ENCODE measurements at places on chromosomes 1 and 21. TPM values are rescaled to one million over a fixed set of nuclear protein-coding genes. Genes with fewer than 3 reads are reported as not detected.

Gene HMGCS2
- total RNA-seq = not detected

Gene NKAIN1
- not detected for total RNA-seq

Gene GREM2
- total RNA-seq = not detected

Gene GIPC2
- not detected for total RNA-seq

Gene PPT1
- 44.2 TPM for total RNA-seq

Gene PTGFR
- total RNA-seq = not detected

Gene RAB7B
- not detected for total RNA-seq

Gene ZNF593OS
- total RNA-seq = not detected

Gene SPRR5
- not detected for total RNA-seq

Gene DCST1
- total RNA-seq = 0.32 TPM

Gene GUCA2B
- not detected for total RNA-seq

DNA sequence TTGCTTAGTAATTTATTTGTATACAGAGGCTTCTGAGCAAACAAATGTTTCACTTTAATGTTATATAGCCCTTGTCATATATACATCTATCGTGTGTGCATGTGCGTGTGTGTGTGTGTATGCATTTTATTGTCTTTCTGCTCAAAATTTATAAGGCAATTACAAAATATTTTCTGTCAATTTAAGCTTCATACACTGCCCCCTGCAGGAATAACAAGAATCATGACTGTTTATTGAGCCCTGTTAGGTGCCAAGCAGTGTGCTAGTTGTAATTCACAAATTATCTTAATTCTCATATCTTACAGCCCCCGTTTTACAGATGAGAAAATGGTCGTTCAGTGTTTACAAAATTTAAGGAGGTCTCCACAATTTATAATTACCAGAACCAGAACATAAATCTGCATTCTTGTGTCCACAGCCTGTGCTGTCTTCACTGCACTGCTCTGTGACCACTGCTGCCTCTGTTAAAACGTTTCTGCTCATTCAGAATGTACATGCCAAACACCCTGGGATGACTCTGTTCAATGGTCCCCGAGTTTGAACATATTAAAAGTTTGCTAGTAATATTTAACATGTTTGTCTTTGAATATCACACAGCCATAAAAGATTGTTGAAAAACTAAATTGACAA lies 181.3 kb downstream of the ATP6V1G3 start:
- no peak for DNase-seq

DNA sequence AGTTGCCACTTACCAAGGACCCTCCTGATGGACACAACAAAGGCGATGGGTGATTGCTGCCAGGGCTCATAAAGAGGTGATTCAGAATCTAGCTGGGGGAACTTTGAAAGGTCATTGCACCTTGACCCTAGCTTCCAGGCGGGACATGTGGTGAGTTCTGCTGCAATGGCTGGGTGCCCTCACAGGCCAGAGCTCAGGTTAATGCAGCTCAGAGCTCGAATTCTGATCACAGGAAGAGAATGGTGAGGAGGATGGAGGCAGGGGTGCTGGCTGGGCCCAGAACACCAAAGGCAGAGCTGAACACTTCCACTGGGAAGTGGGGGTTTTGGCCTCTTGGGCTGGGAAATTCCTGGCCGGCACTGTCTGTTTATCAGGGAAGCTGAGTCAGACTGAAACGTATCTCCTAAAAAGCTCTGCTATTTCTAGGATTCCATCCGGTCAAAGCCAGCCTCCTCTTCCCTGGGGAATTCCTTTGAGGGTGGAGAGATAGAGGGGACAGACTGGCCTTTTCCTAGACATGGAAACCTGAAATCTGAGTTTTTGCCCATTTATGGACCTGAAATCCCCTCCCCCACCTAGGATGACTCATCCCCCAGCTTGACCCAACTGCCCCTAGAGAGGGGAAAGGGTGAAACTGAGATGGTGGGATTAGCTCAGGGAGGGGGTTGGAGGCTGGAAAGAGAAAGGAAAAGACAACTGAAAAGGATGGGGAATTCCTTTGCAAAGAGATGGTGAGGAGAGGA lies 27.2 kb downstream of the NUAK2 start:
- DNase-seq = no peak

- DNase-seq = no peak
Measured at GRCh38 chr1:227791425-227792143, 23.9 kb upstream of the PRSS38 start.

- no peak for DNase-seq
Measured at GRCh38 chr21:40553781-40554180, 293.2 kb downstream of the DSCAM start.

- no peak for DNase-seq
Measured at GRCh38 chr1:246107516-246108277, 399.4 kb downstream of the SMYD3 start.

- no peak for DNase-seq
Measured at GRCh38 chr1:39160703-39161102, 43.8 kb upstream of the MACF1 start.

- no peak for DNase-seq
Measured at GRCh38 chr1:89361681-89362080, 2.2 kb upstream of the GBP6 start.

- no peak for DNase-seq
Measured at GRCh38 chr21:31087639-31088473, 49.6 kb upstream of the KRTAP19-8 start.

DNA sequence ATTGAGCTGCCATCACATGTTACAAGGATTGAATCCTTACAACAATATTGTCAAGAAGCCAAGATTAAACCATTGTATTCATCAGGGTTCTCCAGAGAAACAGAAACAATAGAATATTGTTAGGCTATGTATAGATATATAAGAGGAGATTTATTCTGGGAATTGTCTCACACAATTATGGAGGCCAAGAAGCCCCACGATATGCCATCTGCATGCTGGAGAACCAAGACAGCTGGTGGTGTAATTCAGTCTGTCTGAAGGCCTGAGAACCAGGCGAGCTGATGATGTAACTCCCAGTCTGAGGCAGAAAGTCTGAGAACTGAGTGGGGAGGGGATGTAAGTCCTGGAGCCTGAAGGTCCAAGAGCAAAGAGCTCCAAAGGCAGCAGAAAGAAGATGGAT lies 14.5 kb upstream of the TTF2 start:
- no peak for DNase-seq

GRCh38 chr1:211037095-211037494 lies 96.9 kb downstream of the KCNH1 start:
- DNase-seq = no peak

DNA sequence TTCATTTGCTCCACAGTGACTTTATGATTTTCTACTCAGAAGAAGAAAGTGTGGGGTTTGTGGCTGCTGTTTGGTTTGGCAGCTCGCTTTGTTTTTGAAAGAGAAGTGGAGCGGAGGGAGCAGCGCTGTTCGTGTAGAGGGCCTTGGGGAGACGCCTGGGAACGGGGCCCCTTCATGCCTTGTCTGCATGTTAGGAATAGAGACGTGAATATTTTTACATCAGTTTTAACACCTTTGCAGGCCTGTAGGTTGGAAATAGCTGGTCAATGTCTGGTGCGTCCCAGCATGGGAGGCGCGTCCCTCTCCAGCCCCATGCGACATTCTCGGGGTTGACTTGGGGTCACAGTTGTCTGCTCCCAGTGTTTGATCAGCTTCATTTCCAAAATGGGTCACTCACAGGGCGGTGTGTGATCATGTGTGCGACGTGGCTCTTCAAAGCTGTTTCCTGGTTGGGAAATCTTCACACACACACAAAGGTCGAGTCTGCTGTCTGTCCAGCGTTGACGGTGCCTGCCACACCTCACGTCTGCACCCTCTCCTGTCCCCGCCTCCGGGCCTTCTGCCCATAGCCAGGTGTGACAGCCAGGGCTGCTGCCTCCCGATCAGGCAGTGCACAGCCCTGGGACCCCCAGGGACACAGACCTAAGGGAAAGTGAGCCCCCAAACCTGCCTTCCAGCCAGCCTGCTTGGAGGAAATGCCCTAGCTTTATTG lies 149.2 kb downstream of the PSMG1 start:
- DNase-seq = no peak

GRCh38 chr1:20575541-20576336 lies 13.2 kb upstream of the CDA start:
- no peak for DNase-seq

GRCh38 chr21:34671462-34671861 lies 2.7 kb downstream of the CLIC6 start:
- no peak for DNase-seq

GRCh38 chr1:33852711-33853110 lies 11.2 kb upstream of the HMGB4 start:
- no peak for DNase-seq

GRCh38 chr1:17301767-17302166 lies 6.2 kb upstream of the PADI4 start:
- DNase-seq = no peak

DNA sequence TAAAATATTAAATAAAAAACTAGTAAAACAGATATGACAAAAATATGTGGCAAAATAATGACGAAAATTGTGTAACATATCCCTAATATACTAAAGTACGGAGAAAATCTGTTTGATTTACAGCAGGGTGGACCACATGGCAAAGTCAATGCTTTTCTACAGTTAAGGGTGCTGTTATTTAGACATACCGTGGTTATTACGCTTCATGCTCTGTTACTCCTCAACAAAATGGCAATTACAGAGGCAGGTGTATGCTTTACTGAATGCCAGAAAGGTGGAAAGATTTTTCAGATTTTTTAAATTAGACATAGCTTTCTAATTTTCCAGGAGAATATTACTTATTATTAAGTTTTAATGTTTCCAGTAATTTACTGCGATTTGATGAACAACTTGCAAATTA lies 343.9 kb upstream of the DPYD start:
- DNase-seq = no peak

DNA sequence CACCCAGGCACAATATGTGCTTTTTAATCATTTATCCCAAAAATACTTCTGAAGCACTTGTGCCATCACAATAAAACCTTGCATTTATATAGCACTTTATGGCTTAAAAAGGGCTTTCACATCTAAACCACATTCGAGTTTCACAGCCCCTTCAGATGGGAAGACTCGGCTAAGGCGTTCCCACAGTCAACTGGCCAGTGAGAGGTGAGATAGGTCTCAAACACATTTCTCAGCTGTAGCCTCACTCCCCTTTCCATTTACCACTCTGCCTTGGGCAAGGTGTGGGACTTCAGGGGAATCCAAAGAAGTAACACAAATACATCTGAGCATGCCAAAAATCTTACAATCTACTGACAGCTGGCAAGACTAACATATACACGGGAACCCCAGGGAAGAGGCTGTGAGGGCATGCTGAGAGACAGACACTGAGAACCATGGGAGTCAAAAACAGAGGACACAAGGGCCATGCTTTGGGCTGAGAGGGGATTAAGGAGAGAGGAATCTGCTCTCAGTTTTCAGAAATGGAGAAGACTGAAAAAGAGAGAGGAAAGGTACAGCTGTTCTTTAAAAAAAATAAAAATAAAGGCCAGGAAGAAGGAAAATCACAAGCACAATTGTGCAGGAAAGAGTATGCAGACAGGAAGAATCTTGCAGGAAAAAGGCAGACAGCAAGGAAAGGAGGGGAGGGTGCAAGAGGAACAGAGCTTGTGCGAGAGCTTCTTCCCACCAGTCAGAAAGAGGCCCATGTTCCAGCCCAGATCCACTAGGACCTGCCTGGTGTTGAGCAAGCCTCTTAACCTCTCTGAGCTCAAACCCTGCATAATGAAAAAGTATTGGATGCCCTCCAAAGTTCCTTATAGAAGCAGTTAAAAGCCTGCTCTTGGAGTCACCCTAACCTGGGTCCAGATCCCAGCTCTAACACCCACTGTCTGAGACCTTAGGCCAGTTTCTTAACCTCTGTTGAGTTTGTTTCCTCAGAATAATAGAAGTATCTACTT lies 73.5 kb downstream of the JAK1 start:
- no peak for DNase-seq

DNA sequence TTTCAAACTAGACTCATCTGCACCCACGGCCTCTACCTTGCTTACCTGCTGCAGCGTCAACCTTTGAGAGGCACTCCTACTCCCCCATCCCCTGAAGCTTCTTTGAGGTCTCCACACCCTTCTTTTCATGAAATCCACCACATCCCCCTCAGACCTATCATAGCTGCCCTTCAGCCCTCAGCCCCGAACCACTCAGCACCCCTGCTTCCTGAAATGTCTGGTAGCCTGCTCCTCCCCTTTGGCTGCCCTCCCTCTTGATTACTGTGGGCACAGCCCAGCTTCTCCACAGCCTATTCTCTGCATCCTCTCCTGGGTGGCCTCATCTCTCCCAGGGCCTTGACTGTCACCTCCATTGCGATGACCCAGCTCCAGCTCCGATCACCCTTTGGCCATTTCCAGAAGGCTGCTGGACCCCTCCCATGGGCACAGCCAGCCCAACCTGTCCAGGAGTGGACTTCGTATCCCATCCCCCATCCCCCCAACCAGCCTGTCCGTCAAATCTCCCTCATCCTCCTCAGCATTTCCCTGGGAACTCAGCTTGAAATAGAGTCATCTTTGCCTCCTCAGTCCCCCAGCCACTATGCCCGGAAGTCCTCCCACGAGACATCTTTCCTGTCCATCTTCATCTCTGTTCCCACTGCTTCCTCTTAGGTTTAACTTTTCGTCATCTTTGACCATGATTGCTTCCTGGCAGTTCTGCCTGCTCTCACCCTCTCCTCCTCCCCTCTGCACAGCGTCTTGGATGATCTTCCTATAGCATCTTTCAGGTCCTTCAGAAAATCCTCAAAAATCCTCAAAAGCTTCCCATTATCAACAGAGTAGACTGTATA lies 6.1 kb upstream of the ADORA1 start:
- DNase-seq = no peak

DNA sequence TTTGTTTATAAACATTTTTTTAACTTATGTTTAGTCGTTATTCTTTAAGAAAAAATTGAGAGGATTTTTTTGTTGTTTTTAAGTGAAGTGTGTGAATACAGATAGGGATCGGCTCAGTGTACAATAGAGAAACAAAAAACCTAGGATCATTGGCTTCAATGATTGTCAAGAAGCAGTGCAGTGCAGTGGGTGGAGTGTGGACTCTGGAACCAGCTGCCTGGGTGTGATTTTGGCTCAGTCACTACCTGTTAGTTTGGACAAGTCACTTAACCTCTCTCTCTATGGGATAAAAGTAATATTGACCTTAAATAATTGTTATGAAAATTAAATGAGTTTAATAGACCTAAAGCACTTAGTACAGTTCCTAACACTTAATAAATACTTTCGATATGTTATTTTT lies 41.3 kb downstream of the SCCPDH start:
- no peak for DNase-seq

DNA sequence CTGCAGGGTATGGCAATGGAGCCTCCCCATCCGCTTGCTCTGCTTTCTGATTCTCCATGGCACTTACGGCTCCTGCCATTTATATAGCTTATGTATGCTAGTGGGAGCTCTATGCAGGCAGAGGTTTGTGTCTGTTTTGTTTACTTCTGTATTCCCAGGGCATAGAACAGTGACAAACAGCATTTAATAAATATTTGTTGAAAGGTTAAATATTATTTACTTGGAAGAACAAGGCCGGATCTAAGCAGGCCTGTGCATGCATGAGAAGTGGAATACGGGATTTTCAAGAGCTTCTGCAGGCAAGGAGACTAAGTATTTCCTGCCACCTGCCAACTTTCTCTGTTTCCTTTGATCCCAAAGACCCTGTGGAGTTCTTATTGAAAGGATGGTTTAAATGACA lies 90.7 kb downstream of the XCL2 start:
- DNase-seq = no peak

All from CD4-positive, CD25-positive, alpha-beta regulatory T cell (primary cell).